ENCODE measurements at places on chromosomes 1 and 21.

DNA sequence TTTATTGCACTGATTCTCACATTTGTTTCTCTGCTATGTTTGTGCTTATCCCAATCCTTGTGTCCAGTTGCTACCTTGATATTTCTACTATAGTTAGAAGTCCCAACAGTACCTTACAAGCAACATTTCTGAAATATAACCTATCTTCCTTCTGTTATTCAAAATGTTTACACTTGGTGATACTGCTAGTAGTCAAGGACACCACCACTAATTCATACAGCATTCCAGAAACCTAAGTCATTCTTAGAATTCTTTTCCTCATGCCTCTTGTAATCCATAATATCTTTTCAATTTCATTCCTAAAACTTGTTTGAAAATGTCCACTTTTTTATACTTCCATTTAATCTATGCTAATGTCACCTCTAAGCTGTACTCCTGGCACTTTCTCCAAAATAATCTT lies 2132.1 kb downstream of the NCAM2 start:
- DNase-seq: no peak

DNA sequence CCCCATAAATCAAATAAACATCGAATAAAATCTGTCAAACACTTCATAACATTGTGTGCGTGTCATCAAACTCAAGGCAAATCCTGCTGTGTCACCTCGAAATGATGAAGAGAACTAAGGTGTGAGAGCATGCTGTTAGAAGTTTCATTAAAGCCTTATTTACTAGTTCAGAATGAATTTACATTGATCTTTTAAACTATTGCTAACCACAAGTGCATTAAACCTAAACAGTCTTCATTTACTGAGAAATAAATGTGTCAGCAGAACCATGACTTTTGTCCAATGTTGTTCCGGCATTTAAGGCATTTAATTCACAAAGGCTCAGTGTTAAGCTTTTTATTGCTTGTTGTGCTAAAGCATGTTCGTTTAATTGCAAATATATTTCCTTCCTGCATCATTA lies 474.4 kb downstream of the SETD4 start:
- no peak for DNase-seq

GRCh38 chr1:178694923-178695525 lies 30.0 kb upstream of the RALGPS2 start:
- DNase-seq: no peak

- no peak for DNase-seq
Observed at GRCh38 chr1:18714404-18715175, 83.9 kb downstream of the PAX7 start.

DNA sequence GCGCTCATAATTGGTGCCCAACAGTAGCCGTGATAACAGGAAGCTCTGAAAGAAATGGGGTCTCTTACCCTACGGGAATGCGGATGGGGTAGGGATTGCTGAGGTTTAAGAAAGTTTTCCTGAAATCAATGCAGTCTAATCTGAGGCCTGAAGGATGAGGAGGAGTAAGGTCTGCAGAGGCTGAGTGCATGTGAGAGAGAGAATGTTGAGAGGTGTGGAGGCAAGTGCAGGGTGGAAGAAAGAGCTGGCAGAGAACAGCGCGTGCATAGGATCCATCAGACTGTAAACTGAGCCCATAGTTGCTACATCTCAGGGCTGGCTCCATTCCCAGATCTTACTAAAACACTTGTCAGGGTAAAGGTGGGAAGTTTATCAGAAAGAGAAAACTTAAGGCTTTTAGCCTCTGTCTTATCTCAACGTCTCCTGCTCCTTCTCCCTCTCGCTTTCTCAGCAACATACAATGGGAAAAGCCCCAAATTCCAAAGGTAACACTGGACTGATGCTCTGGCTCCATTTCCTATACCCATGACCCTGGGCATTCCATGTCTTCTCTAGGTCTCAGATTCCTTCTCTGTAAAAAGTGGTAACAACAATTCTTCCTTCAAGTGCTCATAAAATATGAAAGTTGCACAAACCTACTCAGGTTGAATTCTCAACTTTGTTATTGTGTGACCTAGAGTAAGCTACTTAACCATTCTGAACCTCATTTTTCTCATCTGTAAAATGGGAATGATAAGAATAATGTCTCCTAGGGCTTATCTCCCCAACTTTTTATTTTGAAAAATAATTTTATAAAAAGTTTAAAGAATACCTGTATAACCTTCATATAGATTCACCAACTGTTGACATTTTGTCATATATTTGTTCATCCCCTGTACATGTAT lies 75.2 kb downstream of the SH3GLB1 start:
- no peak for DNase-seq

GRCh38 chr1:53419034-53419433 lies 40.2 kb upstream of the DMRTB1 start:
- no peak for DNase-seq

- no peak for DNase-seq
Observed at GRCh38 chr1:17550729-17551584, 11.5 kb downstream of the ARHGEF10L start.

DNA sequence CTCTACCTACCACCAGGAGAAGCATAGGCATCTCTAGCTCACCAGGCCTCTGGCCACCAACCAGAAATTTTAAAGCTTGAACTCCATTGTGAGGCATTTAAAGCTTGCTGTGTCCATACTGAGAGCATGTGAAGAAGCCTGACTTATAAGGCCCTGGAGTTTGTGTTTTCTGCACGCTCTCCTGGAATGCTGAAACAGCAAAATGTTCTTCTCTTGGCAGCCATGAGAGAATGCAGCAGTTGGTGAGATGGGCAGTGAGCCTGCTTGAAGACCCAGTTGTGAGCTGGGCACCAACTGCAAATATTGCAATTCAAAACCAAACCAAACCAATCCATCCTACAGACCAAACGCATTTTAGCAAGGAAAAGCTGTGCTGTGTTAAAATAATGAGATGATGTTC lies 170.0 kb upstream of the IVNS1ABP start:
- DNase-seq: no peak

GRCh38 chr1:224217655-224218623 lies 34.9 kb downstream of the DEGS1 start:
- no peak for DNase-seq

DNA sequence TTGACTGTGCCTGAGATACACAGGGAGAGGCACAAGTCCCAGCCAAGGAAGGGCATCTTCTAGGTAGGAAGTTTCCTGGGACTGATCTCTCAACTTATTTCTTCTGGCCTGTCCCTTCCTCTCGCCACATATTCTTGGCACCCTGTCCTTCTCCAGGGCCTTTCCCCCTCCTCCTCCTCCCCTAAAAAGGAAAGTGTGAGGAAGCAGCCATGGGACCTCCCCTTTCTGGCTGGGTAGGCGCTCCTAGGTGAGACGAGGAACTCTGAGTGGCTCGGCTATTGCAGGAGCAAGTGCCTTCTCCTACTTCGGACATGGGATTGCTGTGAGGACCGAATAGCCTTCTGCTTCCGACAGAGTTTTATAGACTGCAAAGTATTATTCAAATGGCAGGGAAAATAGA lies 15.5 kb upstream of the MTARC2 start:
- DNase-seq: no peak

All from activated T-cell treated with anti-CD3 and anti-CD28 coated beads, Interleukin-2, amount 50 U/mL, for 48 hours (primary cell).